ENCODE measurements at places on chromosomes 2 and 18.

- no peak for DNase-seq
These were observed 33.3 kb downstream of the DOK1 start for GRCh38 chr2:74587664-74588277.

- DNase-seq: no peak
These were observed 288.6 kb upstream of the FIGN start for GRCh38 chr2:164024396-164024795.

DNA sequence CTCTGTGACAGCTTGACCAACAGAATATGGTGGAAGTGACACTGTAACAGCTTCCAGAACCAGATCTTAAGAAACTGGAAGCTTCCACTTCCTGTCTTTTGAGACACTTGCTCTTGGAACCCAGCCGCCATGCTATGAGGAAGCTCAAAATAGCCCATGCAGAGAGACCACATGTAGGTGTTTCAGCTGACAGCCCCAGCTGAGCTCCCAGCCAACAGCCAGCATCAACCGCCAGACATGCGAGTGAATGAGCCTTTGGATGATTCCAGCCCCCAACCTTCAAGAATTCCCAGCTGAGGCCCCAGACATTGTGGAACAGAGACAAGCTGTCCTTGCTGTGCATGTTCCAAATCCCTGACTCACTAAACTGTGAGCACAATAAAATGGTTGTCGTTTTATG, 27.9 kb downstream of the ACVR1 start:
- no peak for DNase-seq

GRCh38 chr18:50560681-50561629, 1.1 kb downstream of the MAPK4 start:
- no peak for DNase-seq

- no peak for DNase-seq
These were observed 276.9 kb upstream of the CHAC2 start for GRCh38 chr2:53490659-53491058.

- no peak for DNase-seq
These were observed 105.6 kb upstream of the ST3GAL5 start for GRCh38 chr2:85994421-85994777.

GRCh38 chr2:170162271-170162632, 15.7 kb upstream of the MYO3B start:
- DNase-seq: no peak

DNA sequence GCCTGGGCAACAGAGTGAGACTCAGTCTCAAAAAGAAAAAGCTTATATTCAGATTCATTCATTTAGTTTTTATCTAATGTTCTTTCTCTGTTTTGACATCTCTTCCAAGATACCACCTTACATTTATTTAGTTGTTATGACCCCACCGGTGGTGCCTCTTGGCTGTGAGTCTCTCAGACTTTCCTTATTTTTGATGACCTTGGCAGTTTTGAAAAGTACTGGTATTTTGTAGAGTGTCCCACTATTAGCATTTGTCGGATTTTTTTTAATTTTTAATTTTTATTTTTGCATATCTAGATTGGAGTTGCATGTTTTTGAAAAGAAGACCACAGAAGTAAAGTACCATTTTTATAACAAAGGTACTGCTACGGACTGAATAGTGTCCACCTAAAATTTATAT, 351.7 kb upstream of the KYNU start:
- DNase-seq: no peak

GRCh38 chr2:217672472-217672871, 330.3 kb downstream of the TNS1 start:
- DNase-seq: no peak

- DNase-seq: no peak
These were observed 289.1 kb downstream of the TRIB2 start for GRCh38 chr2:13005761-13006335.

Measured in stimulated activated CD8-positive, alpha-beta memory T cell treated with anti-CD3 and anti-CD28 coated beads, Interleukin-4, amount 100 ng/mL, for 1 hour (primary cell).